ENCODE measurements at places on chromosomes 2 and 18.

DNA sequence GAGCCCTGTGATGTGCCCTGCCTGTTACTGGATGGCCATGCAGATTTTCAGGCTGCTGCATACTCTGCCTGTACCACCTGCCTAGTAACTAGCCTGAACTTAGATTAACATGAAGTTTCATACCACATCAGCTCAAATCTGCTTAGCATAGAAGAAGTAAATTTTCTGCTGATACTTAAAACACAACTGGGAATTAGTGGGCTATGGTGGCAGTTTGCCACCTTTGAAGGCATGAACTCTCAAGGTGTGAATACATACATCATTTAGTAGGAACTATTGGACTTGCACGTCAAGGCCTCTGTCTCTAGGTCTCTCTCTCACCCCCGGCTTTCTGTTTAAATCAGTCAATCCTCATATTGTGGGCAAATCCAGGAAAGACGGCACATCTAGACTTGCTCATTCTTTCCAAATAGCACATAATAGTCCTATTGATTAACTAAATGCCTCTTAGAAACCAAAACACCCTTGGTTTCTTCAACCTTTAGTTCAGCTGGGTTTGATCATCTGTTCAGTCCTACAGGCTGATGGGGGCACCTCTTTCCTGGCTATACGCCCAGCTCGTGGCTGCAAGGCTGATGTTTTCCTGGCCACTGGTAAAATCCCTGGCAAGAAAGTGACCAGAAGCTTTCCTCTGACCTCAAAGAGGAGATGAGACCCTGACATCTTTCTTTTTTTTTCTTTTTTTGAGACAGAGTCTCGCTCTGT lies 58.4 kb downstream of the ALPK2 start:
- H3K27ac ChIP-seq, result peak overlapping the region; percentile 52
- no peaks in the 10 kb centered on the region for H3K36me3 ChIP-seq
- no peak overlapping the region for H3K4me3 ChIP-seq
- H3K4me1 ChIP-seq, result peaks cover 11% of the 10 kb centered on the region
- peaks cover 2% of the 10 kb centered on the region for H3K27me3 ChIP-seq

- no peak overlapping the region for H3K27ac ChIP-seq
- no peak overlapping the region for H3K4me3 ChIP-seq
- DNase-seq, result no peak
- no peaks in the 10 kb centered on the region for H3K4me1 ChIP-seq
Observed at GRCh38 chr2:127943186-127943585, 57.4 kb upstream of the AMMECR1L start.

GRCh38 chr18:37552286-37552685 lies 13.3 kb downstream of the CELF4 start:
- H3K4me1 ChIP-seq, result peaks cover 14% of the 10 kb centered on the region
- no peak overlapping the region for H3K27ac ChIP-seq
- no peaks in the 10 kb centered on the region for H3K36me3 ChIP-seq
- DNase-seq, result no peak
- H3K27me3 ChIP-seq, result peaks cover 5% of the 10 kb centered on the region

DNA sequence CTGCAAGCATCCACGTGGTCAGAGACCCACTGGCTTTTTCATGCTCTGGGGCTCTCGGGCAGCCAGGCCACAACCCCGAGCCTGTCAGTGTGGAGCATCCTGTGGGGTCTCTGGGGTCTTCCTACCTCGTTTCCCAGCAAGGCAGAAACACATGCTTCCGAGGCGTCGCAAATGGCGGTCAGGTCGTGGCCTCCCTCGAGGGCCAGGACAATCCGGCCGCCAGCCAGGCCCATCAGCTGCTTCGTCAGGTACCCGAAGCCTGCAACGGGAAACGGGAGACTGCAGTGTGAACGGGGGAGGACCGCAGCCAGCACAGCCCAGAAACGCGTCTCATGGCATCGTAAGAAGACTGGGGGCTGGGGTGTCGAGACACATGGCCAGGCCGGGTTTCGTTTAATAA lies 218.7 kb downstream of the TWIST2 start:
- peaks cover 7% of the 10 kb centered on the region for H3K27me3 ChIP-seq
- no peaks in the 10 kb centered on the region for H3K4me1 ChIP-seq
- H3K4me3 ChIP-seq, result no peak overlapping the region
- no peak for DNase-seq
- H3K36me3 ChIP-seq, result peaks cover 7% of the 10 kb centered on the region
- no peak overlapping the region for H3K27ac ChIP-seq

Measured in glutamatergic neuron (in vitro differentiated cells).